Stimulated activated CD8-positive, alpha-beta memory T cell treated with anti-CD3 and anti-CD28 coated beads, Interleukin-4, amount 100 ng/mL, for 4 hours (primary cell): ENCODE measurements at places on chromosomes 2 and 18.

GRCh38 chr18:49827996-49828395 is 14.7 kb upstream of the ACAA2 start:
- DNase-seq, result no peak

DNA sequence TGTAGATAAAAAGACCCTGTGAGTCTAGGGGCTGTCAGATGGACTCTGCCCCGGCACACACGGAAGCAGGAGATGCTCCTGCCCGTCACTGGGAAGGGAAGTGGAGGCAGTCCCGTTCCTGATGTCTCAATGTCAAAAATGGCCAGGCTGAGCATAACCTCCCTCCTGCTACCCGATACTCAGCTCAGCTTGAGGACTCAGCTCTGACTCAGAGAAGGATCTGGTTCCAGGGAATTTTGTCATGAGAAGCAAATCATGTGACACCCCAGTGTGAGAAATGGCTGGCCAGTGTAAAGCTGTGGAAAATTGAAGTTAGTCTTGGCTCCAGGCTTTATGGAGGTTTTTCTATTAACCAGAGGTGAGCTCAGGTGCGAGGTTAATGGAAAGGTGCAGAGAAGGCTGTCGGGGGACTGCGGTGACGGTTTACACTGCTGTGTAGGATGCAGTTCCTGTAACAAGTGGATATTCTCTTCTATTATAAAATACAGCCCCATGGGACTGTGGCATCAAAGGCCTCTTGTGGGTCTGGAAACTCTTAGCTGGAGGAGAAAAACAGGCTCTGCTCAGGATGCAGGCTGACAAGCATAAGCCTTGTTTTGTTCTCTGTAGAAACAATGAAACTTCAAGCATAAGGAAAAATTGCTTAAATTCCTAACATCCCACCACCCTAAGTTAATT is 24.7 kb upstream of the AGAP1 start:
- no peak for DNase-seq

DNA sequence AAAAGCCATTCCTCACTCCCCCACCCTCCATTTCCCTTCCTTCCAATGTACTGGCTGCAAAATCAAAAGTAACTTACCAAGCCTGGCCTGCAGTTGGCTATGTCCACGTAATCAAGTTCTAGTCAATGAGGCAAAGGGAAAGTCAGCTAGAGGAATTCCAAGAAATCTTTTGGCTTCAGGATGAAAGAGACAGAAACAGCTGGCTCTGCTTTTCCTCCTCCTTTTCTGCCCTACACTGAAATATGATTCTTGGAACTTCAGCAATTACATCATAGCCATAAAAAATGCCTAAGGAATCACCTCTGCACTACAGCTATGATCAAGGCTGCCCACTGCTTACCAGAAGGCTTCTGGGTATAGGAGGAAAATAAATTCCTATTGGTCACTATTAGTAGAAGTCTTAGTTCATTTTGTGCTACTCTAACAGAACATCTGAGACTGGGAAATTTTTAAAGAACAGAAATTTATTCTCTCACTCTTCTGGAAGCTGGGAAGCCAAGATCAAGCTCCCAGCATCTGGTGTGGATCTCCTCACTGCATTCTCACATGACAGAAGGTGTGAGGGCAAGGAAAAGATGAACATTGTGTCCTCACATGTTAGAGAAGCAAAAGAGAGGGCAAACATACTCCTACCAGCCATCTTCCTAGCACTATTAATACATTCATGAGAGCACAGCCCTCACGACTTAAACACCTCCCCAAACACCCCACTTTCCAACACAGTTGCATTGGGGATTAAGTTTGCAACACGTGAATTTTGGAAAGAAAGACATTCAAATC is 219.9 kb downstream of the TMX3 start:
- DNase-seq, result no peak

GRCh38 chr2:168449419-168449818 is 6.7 kb upstream of the CERS6 start:
- no peak for DNase-seq

DNA sequence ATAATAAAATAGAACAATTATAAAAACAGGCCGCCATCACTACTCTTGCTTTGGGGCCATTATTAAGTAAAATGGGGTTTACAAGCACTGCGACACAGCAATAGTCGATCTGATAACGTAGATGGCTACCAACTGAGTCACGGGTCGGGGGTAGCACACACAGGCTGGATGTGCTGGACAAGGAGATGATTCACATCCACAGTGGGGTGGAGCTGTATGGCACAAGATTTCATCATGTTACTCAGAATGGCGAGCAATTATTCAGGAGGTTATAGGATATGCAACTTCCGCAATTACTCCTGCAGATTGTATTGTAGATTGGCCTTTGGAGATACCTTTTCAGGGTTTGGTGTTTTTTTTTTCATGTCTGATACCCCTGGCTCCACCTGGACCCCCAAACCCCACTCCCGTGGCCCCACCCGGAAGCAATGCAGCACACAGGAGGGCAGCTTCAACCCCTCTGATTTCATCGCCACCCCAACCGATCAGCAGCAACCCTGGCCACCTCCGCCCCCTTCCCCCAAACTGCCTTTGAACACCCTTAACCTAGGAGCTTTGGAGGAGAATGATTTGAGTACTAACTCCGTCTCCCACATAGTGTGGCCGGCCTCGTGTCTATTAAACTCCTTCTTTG is 21.4 kb upstream of the MLPH start:
- DNase-seq, result no peak

- DNase-seq, result no peak
These were observed 121.8 kb downstream of the ACTR3 start for GRCh38 chr2:114011713-114012112.

- no peak for DNase-seq
These were observed 69.7 kb upstream of the DAPL1 start for GRCh38 chr2:158725441-158725891.

- DNase-seq, result no peak
These were observed 82.0 kb downstream of the SMAD7 start for GRCh38 chr18:48868468-48869466.

- no peak for DNase-seq
These were observed 1273.6 kb upstream of the SLC39A10 start for GRCh38 chr2:194383401-194383800.

DNA sequence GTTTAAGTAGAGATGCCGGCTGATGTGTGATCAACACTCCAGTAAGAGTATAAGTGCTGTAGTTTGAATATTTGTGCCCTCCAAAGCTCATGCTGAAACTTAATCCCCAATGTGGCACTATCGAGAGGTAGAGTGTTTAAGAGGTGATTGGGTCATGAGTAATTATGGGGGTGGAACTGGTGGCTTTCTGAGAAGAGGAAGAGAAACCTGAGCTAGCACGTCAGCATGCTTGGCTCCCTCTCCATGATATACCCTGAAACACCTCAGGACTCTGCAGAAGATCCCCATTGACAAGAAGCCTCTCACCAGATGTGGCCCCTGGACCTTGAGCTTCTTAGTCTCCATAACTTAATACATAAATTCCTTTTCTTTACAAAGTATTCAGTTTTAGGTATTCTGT is 584.8 kb downstream of the TSN start:
- DNase-seq, result no peak

DNA sequence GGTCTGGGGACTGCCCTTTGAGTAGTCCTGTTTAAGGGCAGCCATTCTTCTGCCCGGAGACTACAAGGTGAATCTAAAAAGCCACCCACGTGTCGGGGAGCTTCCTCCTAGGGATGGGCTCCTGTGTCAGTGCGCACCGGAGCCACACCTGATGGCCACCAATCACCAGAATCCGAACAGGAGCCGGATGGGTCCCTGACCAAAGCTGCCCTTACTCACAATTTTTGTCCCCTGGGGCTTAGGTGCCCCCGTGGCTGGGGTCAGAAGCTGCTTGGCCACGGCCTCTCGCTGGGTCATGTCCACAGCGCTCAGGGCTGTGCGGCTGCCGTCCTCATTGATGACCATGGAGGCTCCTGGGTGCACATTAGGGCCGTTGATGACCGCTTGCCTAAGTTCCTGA is 30.9 kb downstream of the POLR1A start:
- no peak for DNase-seq
